ENCODE measurements at places on chromosomes 3 and 15. TPM values are rescaled to one million over a fixed set of nuclear protein-coding genes. Genes with fewer than 3 reads are reported as not detected.

Gene MST1
- 1.7 TPM for total RNA-seq

Gene BFSP2
- total RNA-seq = not detected

Gene RPL22L1
- 83.5 TPM for total RNA-seq

Gene LARP6
- 13.0 TPM for total RNA-seq

Gene SPATA12
- total RNA-seq = not detected

Gene C3orf20
- 0.11 TPM for total RNA-seq

Gene VIPR1
- total RNA-seq = 3.6 TPM

Gene SLC28A2
- not detected for total RNA-seq

Gene CYB561D2
- 13.3 TPM for total RNA-seq

Gene BCHE
- total RNA-seq = 1.2 TPM

Gene SCG3
- total RNA-seq = not detected

Gene RYR3
- 30.9 TPM for total RNA-seq

Gene ACP3
- not detected for total RNA-seq

Gene CLDN16
- total RNA-seq = not detected

Gene GPR176
- total RNA-seq = 1.1 TPM

Gene CCR9
- 0.13 TPM for total RNA-seq

Gene MNS1
- 0.62 TPM for total RNA-seq

Gene BBX
- total RNA-seq = 48.3 TPM

Gene GMNC
- not detected for total RNA-seq

Gene CCR4
- not detected for total RNA-seq

Gene SLC6A11
- not detected for total RNA-seq

Gene EIF5A2
- 1.2 TPM for total RNA-seq

Gene SERINC4
- 0.82 TPM for total RNA-seq

Gene CD276
- 14.8 TPM for total RNA-seq

Gene SMAD6
- 2.5 TPM for total RNA-seq

Gene IL20RB
- 0.51 TPM for total RNA-seq

Gene KIF23
- total RNA-seq = 0.47 TPM

Gene C3orf49
- not detected for total RNA-seq
